CD8-positive, alpha-beta memory T cell (primary cell): ENCODE measurements at places on chromosomes 11 and 22. TPM values are rescaled to one million over a fixed set of nuclear protein-coding genes. Genes with fewer than 3 reads are reported as not detected.

DNA sequence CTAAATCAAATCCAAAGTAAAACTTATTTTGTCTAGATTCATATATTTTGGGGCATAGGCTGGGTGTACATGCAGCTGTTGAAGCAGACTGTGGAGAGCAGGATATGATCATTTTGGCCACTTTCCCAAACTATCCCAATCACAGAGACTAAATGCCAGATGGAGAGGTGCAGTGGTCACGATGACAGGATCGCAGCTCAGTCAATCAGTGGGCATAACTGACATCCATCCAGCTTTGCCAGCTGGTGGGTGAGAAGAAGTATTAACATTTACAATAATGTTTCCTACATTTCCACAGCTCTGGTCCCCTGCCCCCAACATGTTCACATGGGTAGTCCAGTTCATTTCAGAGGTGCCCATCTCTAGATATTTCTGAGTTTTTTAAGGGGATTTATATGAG is 255.5 kb upstream of the SESN3 start:
- no peak for DNase-seq

Gene MMP8
- not detected for total RNA-seq

Gene KIF18A
- 10.8 TPM for total RNA-seq

- no peak for DNase-seq
These were observed 5.6 kb downstream of the CLCF1 start for GRCh38 chr11:67367761-67368227.

- DNase-seq: no peak
These were observed 67.4 kb downstream of the SCN3B start for GRCh38 chr11:123587044-123587443.

- DNase-seq: no peak
These were observed 415.9 kb downstream of the ETS1 start for GRCh38 chr11:128171506-128171905.

DNA sequence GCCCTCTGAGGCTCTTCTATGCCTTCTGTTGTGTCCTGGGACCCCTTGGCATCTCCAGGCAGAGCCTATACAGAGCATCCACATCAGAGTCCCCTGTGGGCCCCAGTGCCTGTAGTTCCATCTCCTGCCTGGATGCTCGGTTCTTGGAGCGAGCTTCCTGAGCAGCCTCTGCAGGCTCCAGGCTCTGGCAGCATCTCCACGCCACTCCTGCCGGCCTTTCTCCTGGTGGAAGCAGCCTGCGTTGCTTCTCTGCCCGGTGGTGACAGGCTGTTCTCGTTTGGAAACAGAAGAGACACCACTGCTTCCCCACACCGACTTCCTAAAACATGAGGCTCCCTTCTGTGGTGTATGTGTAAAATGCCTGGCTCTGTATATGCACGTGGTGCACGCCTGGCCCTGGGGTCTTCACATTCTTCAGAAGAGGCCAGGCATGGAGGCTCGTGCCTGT is 52.8 kb downstream of the BCR start:
- DNase-seq: no peak

DNA sequence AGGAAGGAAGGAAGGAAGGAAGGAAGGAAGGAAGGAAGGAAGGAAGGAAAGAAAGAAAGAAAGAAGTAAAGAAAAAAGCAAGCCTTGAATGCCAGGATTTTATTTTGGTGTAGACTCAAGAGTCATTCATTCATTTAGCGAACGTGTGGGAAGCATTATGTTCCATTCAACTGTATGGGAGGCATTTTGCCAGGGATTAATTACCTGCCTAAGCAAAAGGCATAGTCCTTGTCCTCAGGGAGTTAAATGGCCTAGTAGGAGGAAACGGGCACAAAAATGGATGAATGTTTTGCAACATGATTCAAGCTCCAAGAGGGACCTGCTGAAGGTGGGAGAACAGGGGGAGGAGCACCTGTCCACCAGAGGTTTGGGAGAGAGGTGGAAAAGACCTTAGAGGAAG is 16.2 kb upstream of the ZNRF3 start:
- no peak for DNase-seq

- DNase-seq: no peak
These were observed 33.8 kb downstream of the DNHD1 start for GRCh38 chr11:6530848-6531247.

Gene FZD4
- 0.09 TPM for total RNA-seq

GRCh38 chr22:31652911-31653684 is 8.9 kb downstream of the PISD start:
- no peak for DNase-seq

DNA sequence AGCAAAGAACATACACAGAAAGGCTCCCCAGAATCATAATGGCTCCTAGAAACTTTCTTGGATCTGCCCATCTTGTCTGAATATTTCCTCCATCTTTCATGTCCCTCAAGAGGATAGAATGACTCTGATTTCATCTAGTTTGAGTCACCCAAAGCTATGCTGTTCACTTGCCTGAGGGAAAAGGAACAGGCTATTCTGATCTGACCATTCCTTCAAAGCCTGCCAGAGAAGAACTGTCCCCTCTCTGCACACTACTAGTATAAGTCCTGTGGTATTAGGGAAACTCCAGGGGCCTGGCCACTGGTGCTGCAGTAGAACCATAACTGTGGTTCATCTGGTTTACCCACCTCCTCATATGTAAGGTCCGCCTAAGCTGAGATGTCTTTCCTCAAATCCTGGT is 2.4 kb upstream of the PATE1 start:
- no peak for DNase-seq

- no peak for DNase-seq
These were observed 23.8 kb downstream of the ARHGAP1 start for GRCh38 chr11:46676436-46677158.

GRCh38 chr11:2746401-2747247 is 46.8 kb upstream of the KCNQ1OT1 start:
- DNase-seq: no peak

Gene OR51B2
- total RNA-seq: not detected

DNA sequence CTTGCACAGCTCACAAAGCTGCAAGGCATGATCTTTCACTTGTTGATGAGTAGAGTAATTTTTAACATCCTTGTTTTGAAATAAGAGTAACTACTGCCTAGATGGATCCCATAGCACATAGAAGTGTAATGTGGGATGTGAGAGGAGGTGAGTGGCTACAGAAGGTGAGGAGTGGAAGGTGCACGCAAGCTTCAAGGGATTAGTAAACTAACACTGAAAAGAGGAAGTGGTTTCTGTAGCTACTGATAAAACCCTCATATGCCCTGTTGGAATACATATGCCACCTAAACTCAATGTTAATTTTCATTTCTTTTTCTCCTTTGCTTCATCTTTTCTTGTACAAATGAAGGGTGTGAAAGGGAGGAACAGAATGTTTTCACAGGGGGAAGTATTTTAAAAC is 22.0 kb upstream of the CTSC start:
- no peak for DNase-seq

GRCh38 chr22:45845076-45845487 is 131.9 kb downstream of the WNT7B start:
- no peak for DNase-seq

DNA sequence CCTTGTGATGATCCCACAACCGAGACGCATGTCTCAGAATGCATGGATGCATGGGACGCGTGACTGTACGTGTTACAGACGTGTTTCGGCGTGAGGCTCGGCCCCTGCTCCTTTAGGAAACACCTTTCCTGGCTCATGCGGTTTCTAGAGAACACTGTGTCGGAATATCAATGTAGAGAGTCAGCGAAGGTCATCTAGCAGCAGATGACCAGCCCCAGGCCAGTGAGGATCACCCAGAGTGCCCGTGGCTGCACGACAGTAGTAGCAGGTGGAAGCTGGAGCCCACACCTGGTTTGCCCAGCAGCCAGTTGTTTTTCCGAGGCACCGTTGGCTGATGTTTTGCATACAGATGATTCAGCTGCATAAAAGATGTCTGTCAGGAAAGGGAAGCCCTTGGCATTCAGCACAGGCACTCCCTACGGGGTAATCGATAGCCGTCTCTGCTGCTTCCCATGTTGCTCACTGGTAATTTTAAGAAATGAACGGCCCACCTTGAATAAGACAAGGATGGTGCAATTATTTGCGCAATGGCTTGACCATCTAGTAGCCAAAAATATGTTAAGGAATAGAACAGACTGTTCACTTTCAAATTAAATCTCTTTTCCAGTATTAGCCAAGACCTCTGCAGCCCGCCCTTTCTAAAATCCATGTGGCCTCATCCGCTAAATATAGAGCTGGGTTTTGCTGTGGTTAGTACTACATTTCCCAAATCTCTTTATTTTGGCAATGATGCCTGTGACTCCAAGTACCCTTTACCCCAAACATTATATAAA is 1.1 kb upstream of the CLTCL1 start:
- no peak for DNase-seq

Gene ADM2
- 3.4 TPM for total RNA-seq

DNA sequence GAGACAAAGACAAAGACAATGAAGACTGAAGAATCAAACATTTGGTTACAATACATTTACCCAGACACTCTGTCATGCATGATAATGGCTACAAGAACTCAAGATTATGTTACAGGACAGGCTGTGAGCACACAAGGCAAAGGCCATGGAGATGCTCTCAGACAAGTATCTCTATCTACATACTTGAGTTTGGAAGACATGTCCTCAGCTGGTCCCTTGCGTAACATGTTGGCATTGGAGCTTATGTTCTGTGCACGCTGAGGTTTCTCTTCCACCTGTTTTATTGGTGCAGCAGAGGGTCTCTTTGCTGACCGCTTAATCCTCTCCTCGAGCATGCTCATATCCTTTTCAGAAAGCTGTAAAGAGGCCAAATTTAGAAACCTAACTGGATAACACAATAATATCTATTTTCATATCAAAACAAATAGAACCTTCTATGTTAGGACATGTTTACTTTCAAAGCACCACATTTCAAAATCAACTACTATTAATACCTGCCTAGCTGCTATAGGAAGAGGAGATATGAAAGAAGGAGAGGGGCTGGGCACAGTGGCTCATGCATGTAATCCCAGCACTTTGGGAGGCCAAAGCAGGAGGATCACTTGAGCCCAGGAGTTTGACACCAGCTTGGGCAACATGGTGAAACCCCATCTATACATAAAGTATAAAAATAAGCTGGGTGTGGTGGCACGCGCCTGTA is 41.6 kb downstream of the F2 start:
- DNase-seq: no peak

DNA sequence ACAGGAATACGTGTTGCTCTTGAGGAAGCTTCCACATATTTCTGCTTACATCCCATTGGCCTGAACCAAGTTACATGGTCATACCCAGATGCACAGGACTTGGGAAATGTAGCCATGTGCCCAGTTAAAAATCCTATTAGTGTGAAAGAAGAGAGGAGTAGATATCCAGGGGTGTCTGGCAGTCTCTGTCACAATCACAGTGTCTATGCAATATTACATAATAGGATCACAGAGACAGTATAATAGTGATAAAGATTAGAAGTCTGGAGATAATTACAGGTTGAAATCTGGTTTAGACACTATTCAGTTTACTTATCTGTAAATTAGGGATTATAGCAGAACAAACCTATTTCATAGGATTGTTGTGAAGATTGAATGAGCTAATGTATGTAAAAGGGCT is 62.6 kb upstream of the SLC6A5 start:
- DNase-seq: no peak

- no peak for DNase-seq
These were observed 576 bp upstream of the SC5D start for GRCh38 chr11:121291896-121292494.

GRCh38 chr11:5238486-5238885 is 4.2 kb upstream of the HBD start:
- DNase-seq: no peak

Gene SLC25A22
- 73.6 TPM for total RNA-seq

Gene MUC15
- total RNA-seq: not detected

Gene APOA5
- not detected for total RNA-seq

DNA sequence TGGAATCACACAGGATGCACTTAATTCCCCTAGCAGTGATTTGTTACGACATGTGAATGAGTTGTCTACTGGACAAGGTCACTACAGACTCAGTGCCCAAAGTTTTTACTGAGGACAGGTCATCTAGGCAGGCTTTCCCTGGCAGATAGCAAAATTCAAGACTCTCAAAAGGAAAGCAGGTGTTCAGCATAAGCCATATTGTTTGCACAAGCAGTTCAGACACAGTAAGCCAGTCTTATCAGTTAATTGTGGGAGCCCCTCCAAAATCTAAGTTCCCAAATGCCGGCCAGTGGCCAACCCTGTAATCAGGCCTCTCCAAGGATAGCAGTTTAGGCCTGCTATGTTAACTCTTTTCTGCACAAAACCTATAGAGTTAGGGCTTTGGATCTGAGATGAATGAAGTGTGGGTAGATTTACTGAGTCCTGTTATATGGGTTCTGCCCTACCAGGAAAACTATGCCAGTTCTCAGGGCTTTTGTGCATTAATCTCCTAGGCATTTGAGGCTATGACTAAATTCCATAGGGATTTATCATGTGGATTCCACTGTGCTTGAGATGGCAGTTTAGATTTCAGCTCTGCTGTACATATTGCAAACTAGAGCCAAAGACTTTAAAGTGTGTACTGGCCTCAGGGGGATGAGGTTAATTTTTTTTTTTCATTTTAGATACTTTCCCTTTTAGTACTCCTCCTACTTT is 4.8 kb upstream of the ARHGEF12 start:
- no peak for DNase-seq

GRCh38 chr11:65434057-65434666 is 11.6 kb downstream of the NEAT1 start:
- DNase-seq: no peak

DNA sequence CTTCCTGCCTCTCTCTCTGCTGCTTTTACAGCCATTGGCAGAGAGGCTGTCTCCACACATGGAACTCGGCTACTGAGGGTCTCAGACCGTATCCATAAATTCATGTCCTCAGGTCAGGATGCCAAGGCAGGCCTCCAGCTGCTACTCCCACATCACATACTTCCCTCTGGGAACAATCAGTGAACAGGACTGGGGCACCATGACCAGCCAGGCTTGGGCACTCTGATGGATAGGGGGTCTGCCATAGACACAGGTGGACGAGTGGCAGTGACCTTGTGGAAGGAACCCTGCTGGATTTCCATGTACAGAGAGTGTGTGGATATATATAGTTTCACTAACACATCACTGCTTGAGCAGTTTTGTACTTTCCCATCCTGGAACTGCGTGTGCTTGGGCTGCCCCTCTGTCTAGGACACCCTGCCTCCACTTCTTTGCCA is 97.7 kb upstream of the PARVA start:
- DNase-seq: no peak

DNA sequence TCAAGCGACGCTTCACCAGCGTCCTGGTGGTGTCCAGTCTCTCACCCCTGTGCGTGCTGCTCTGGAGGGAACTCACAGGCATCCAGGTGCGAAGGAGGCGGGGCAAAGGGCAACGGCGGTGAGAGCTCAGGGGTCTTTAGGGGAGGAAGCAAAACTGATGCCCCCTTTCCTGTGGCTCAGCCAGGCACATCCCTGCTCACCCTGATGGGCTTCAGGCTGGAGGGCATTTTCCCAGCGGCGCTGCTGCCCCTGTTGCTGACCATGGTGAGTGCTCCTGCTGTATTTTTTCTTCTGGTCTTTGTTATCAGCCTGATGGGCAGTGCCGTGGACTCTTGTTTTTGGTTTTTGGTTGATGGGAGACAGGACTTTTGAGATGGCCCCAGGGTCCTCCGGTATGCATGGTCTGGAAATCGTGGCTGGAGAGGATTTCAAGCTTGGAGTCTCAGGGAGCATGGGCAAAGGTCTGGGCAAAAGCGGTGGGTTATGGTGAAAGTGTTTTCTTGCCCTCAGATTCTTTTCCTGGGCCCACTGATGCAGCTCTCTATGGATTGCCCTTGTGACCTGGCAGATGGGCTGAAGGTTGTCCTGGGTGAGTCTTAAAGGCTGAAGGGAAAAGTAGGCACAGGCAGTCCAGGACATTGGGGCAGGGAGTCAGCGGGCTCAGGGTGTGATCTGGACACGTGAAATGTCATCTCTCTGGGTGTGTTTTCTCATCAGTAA is 695 bp downstream of the RCE1 start:
- DNase-seq: no peak

Gene RAB3IL1
- total RNA-seq: 0.53 TPM
